ENCODE measurements at places on chromosomes 5 and 9.

GRCh38 chr9:14216612-14217194 lies 97.2 kb downstream of the NFIB start:
- no peak for DNase-seq

DNA sequence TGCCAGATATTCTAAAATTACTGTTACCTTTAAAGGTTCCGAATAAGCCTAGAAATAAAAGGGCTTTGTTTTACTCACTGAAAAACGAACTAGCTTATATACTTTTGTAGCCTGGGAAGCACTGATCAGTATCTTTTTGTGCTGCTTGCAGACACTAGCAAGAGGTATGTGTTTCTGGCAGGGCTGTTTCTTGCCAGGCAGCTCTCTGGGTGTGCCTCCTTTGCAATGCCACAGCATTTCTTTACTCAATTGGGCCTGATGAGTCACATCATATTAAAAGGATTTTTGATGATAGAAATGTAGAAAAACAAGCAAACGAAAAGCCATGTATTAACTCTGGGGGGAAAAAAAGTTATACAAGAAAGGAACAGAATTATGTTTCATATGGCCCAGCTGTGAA lies 35.6 kb downstream of the CD180 start:
- DNase-seq, result no peak

DNA sequence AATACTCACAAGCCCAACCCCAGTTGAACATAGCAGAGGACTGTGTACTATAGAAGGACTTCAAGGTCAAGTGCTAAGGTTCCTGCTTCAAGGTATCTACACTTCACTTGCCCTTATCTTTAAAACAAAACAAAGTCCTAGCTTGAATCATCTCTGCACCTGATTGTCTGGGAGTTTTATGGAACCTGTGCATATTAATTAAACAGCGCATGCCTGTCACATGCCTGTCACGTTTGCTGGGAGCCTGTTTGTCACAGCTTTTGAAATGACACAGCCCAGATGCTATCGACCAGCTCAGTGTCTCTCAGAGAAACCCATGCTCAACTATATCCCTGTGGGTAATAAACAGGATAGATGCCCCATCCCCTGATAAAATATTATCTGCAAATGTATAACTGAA lies 476.0 kb downstream of the ZSWIM6 start:
- no peak for DNase-seq

DNA sequence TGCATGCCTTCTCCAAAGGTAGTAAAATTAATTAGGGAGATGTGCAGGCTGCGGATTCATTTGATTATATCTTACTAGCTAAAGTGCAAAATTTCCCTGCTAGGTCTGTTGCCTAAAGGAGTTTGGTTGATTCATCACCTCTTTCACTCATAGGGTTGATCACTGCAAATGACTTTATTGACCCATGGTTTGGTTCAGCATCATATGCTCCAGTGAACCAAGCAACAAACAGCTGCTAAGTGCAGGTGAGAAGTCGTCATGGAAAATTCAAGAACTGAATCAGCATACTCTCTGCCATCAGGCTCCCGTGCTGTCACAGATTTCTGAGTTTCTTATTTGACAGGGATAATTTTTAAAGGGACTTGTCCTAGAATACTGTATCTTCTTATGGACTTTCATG lies 571.8 kb upstream of the CDH18 start:
- DNase-seq, result no peak

GRCh38 chr5:34998058-34998789 lies 49.5 kb downstream of the AGXT2 start:
- DNase-seq, result no peak

DNA sequence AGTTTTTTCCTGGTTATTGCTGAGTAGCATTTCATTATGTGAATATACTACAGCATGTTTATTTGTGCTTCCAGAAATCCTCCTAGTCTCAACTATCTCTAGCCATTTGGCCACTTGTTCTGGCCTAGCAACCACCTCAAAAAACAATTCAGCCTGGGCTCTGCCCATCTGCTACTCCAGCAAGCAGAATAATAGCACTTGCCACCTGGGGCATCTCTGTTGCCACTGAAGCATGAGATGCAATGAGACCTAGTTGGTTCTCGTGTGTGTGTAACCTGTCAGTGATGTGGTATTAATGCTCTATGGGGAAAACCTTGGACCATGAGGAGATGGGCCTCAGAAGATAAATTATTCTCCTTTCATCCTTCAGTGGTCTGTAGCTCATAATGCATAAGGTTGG lies 129.5 kb downstream of the RNF180 start:
- no peak for DNase-seq

- no peak for DNase-seq
Observed at GRCh38 chr5:166436872-166437271, 1854.6 kb upstream of the WWC1 start.

DNA sequence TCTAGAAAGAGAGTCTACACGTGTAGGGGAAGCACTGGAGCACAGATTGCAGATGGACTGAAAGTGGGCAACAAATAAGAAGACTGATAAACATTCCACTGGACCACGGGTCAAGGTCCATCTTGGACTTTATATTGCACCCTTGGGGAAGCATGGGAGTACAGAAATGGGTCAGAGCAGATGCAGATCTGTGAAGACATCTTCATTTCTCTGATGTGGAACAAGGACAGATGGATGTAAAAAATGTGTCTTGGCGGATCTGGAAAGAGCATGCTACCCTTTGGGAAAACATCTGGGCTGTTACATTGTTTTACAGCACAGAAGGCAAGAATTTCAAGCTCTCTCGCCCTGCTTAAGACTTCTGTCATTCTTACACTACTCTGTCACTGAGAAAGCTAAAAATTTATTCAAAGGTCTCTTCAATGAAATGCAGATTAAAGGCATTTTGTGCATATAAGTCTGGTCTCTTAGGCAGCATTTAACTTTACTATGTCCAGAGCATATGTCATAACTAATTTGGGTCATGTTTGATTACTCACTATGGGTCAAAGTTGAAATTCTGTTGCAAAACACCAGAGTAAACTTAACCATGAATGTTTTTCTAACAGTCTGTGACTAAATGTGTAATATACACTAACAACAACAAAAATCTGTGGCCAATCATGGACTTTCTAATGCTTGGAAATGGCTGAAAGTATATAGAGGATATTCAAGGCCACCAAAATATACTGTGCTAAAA lies 756.4 kb upstream of the DMAC1 start:
- no peak for DNase-seq

DNA sequence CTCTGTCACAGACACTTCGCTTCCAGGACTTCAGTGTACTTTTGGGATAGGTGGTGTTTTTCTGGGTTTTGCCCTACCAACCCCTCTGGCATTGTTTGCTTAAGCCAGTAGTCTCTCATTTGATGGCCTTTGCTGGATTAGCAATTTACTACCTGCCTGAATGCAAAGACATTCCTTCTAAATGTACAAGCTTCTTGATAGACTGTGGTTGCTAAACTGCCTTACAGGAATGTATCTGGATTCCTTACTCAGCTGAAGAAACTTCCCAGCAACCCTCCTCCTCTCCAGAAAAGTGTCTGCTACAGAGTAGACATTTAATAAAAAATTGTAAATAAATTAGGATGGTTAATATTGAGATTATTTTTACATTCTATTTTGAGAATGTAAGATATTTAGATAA lies 1916.7 kb downstream of the EFNA5 start:
- no peak for DNase-seq

DNA sequence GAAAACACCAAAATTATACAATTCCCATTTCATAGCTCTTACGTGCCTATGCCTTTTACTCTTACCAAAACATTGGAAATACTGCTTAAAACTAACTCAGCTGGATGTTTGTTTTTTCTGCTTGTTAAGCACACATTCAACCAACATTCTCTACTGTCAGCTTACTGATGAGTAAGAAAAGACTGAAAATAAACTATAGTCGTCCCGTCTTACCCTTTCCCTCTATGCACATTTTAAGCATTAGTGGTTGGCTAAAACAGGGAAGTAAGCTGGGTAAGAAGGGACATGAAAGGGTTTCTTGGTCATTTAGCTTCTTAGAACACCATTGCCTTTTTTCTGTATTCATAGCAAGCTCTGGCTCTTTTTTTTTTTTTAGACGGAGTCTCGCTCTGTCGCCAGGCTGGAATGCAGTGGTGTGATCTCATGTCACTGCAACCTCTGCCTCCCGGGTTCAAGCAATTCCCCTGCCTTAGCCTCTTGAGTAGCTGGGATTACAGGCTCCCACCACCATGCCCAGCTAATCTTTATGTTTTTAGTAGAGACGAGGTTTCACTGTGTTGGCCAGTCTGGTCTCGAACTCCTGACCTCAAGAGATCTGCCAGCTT lies 232.1 kb upstream of the PCSK5 start:
- no peak for DNase-seq

DNA sequence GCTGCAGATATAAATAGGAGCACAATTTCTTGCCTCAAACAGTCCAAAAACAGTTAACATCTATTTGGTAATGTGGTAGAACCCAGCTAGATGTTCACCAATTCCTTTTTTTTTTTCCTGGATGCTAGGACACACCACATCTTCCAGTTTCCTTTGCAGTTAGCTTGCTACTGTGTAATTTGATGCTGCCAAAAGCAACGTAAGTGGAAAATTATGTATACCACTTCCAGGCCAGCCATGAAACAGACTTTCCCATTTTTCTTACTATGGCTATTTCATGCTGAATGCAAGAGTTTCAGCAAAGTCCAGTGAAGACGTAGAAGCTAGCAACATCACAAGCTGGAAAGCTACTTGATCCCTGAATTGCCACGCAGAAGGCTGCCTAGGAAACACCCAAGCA lies 667.2 kb downstream of the TLE1 start:
- DNase-seq, result no peak

DNA sequence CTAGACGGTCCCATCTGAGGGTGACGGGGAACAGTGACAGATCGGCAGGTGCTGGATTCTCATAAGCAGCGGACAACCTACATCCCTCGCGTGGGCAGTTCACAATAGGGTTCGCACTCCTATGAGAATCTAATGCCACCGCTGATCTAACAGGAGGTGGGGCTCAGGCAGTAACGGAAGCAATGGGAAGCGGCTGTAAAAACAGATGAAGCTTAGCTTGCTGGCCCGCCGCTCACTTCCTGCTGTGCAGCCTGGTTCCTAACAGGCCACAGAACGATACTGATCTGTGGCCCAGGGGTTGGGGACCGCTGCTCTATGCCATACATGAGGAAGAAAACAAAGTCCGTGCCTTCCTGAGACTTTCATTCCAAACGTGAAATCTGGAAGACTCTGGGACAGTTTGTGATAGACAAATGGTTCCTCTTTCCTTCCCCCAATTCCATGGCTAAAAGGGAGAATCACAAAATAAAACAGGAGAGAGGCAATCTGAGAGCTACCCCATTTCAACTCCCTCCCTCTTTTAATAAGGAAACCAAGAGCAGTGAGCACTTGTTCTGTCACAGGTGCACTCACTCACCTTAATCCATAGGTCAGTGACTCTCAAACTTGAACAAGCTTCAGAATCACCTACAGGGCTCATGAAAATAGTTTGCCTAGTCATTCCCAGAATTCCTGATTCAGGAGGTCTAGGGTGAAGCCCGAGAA lies 12.1 kb downstream of the PDCL start:
- DNase-seq, result no peak

DNA sequence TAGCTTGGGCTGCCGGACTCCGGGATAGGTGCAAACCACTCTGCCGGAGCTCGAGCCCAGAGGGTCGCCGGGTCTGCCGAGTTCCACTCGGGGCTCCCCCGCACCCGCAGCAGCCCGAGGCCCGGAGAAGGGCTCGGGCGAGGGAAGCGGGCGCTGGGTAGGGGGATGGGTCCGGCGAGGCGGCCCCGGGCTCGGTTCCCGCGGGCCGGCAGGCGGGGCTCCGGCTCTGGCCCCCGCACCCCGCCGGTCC lies 507 bp downstream of the RICTOR start:
- no peak for DNase-seq

DNA sequence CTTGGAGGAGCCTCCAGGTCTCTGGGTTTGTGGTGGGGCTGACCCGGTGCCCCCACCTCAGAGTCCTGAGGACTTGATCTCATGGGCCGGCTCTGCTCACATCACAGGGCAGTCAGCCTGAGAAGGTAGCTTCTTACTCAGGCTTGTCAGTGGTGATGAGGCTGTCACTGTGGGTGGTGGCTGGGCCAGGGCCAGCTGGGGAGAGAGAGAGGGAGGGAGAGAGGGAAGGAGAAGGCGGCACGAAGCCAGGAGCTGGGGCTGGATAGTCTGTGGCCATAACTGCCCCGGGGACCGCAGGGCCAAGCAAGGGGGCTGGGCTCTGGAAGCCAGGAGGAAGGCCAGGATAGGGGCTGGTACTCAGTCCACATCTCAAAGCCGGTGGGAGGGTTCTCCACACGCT lies 6.5 kb downstream of the NTNG2 start:
- no peak for DNase-seq

DNA sequence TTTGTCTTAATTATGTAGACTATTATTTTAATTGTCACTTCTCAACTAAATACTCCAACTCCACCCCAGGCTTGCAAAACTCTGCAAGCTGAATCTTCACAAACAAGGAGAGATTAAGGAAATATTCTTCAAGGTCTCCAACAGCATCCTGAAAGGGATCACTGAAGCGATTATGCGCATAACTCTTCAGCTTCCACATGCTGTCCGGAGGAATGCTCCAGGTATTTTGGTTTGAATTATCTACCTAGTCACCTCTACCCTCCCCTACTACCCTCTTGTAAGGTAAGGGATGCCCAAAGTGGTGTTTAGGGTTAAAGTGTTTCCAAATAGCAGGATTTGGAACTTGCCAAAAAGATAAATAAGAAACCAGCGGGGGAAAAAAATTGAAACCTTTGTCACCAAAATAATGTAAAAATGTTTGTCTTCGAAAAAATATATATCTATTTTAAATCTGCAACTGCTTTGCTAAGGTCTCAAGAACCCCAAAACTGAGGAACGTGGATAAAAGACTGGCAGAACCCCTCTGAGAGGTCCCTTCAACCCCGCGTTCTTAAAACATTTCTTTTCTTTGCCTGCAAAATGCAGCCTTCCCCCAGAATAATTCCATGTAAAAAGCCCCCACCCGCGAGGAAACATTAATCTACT lies 11.6 kb downstream of the PTCH1 start:
- DNase-seq, result no peak

DNA sequence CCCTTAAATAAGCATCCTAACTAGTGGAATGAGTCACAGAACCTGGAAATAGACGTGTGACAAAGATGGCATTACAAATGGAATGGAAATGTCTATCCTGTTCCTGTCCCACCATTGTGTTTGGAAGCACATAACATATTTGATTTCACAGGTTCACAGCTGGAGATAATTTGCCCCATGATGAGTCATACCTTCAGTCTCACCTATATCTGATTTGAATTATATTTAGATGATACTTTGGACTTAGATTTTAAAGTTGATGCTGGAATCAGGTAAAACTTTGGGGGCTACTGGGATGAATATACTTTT lies 92.5 kb downstream of the CEMIP2 start:
- DNase-seq, result no peak

- DNase-seq, result no peak
Observed at GRCh38 chr9:6680797-6681146, 35.2 kb upstream of the GLDC start.

DNA sequence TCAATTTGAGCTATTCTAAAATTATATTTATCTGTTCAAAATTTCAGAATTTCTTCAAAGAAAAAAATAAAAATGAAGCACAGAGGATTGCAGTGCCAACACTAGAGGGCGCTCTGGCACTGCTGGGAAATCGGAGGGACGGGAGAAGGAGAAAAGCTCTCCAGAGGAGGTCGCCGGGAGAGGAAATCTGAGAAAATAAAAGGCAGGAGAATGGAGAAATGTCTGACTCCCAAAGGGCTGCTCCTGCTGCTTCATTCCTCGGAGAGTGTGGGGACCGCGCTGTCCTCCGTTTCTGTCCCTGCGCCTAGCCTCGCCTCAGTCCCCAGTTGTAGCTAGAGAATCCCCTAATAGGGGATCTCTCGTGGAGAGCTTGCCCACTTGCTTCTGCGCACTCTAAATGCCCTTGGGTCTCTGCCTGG lies 40.0 kb upstream of the ARSB start:
- peak; percentile 9 for DNase-seq

Data from NCI-H2081 treated with DMSO at 0.1 percent for 48 hours (cell line).